Left lung (tissue), 14 donors: ENCODE measurements at places on chromosomes 1 and 21. TPM values are rescaled to one million over a fixed set of nuclear protein-coding genes. Genes with fewer than 3 reads are reported as not detected.
A peak's percentile ranks its signal among the peaks of the same experiment; 100 is the strongest.

- no peak overlapping the region for H3K27ac ChIP-seq
- H3K36me3 ChIP-seq: no peaks in the 10 kb centered on the region
- H3K4me3 ChIP-seq: no peak overlapping the region
- no peaks in the 10 kb centered on the region for H3K4me1 ChIP-seq
Measured at GRCh38 chr1:76881762-76882161, 14.5 kb downstream of the ST6GALNAC5 start.

The ELAPOR1 gene
- 7.3 TPM for polyA plus RNA-seq

DNA sequence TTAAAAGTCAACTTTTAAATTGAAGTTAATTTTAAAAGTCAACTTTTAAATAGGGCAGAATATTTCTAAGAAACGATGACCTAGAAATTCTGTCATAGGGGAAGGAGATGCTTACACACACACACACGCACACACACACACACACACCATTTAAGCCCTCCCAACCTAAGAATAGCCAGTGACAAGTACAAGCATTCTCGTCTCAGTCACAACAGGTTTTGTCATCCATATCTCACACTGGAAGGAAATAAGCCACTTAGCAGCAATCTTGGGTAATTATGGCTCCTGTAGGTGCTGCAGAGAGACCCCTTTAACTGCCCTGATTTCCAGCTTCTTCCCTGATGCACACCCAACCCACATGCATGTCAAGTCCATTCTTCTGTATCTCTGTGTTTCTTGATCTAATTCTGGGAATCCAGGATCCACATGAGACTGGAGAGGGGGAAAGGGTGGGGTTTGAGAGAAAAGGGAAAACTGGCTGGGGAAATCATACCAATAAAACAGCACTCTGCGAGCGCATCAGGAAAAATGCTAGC, 338.1 kb downstream of the PAPPA2 start:
- no peaks in the 10 kb centered on the region for H3K27me3 ChIP-seq
- no peak for DNase-seq
- no peak overlapping the region for H3K4me3 ChIP-seq
- H3K27ac ChIP-seq: no peak overlapping the region
- H3K36me3 ChIP-seq: no peaks in the 10 kb centered on the region
- no peaks in the 10 kb centered on the region for H3K4me1 ChIP-seq

The IGSF9 gene
- 14.5 TPM for polyA plus RNA-seq

The SPRR3 gene
- polyA plus RNA-seq: 0.24 TPM

DNA sequence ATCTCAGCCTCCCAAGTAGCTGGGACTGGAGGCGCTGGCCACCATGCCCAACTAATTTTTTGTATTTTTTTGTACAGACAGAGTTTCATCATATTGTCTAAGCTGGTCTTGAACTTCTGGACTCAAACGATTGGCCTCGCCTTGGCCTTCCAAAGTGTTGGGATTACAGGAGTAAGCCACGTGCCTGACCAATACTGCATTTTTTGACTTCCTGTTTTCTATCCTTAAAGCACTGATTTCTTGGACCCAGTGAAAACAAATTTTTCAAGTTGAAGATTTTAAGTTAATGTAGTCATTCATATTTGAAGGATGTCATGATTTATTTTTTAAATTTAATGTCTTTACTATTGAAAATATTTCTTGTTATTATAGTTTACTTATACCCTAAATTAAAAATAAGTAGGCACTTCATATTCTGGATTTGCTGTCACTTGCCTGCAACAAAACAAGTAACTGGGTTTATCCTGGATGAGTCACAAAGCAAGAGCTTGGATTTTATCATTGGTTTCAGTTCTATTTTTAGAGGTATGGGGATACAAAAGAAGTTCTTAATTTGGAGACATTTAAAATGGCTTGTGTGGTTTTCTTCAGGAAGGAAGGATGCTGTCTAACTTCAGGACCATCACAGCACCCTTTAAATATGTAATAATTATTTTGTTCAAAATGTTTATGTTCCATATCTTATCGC, 2.2 kb upstream of the VPS45 start:
- no peak overlapping the region for H3K4me3 ChIP-seq
- DNase-seq: no peak
- peaks cover 36% of the 10 kb centered on the region for H3K4me1 ChIP-seq
- peaks cover 4% of the 10 kb centered on the region for H3K36me3 ChIP-seq
- H3K27me3 ChIP-seq: no peaks in the 10 kb centered on the region

GRCh38 chr21:35527358-35527757, 478.3 kb upstream of the RUNX1 start:
- DNase-seq: no peak
- H3K27ac ChIP-seq: no peak overlapping the region
- peaks cover 34% of the 10 kb centered on the region for H3K4me1 ChIP-seq
- no peak overlapping the region for H3K4me3 ChIP-seq
- no peaks in the 10 kb centered on the region for H3K27me3 ChIP-seq

DNA sequence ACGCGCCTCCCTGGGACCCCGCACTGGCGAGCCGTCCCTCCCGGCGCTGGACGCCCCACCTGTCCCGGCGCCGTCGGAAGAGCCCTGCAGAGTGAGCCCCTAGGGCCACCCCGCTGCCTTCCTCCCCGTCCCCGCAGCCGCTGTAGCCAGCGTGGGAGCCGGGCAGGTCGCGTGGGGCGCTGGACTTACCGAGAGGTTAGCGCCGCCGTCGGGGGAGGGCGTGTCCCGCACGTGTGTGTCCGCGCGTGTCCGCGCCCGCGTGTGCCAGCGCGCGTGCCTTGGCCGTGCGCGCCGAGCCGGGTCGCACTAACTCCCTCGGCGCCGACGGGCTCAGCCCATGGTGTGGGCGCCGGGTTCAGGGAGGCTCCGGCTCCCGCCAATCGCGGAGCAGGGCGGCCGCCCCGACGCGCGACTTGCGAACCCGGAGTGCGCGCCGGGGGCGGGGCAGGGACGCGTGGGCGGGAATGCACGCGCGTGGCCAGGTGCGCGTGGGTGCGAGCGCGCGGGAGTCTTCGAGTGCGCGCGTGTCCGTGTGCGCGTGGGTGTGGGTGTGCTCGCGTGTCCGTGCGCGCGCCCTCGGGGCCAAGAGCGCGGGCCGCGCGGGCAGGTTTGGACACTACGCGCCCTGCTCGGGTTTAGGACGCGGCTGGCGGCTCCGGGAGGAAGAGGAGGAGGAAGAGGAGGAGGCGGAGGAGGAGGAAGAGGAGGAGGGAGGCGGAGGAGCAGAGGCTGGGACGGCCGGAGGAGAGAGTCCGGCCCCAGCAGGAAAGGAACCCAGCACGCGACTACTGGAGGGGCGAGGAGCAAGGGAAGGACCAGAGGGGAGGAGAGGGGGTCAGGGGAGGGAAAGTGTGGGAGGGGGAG, 145.2 kb upstream of the ETS2 start:
- no peaks in the 10 kb centered on the region for H3K36me3 ChIP-seq
- peaks cover 80% of the 10 kb centered on the region for H3K27me3 ChIP-seq
- no peak overlapping the region for H3K27ac ChIP-seq
- H3K4me1 ChIP-seq: peaks cover 21% of the 10 kb centered on the region

DNA sequence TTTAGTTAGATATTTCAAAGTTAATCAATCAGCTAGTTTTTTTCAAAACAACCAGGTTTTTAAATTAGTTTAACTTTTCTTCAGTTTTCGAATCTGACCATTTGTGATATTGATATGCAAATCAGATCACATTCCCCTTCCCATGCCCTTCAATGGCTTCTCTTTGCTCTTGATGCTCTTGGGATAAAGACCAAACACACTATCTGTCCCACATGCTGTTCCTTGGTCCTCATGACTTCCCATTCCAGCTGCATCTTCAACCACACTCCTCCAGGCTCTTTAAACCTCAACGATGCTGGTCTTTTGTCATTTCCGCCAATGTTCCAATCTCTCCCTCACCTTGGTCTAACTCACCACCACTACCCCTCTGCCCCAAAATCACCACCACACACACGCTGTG, 285.8 kb downstream of the LMX1A start:
- H3K27me3 ChIP-seq: no peaks in the 10 kb centered on the region
- no peak overlapping the region for H3K27ac ChIP-seq
- no peaks in the 10 kb centered on the region for H3K4me1 ChIP-seq
- no peak overlapping the region for H3K4me3 ChIP-seq

DNA sequence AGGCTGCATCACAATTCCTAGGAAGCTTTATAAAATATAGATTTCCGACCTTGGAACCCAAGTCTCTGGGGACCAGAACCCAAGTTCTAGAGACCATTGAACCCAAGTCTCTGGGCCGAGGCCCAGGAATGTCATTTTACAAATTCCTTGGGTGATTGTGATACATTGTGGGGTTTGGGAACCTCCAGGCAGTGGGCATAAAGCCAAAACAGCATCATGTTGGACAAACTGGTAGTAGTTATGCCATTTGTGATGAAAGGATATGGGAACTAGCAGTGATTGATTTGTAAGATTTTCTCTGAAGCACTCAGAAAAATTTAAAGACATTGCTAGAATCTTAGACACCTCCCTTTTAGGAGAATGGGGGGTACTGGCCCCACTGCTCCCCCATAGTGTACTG, 160.2 kb downstream of the HIVEP3 start:
- H3K27ac ChIP-seq: no peak overlapping the region
- H3K27me3 ChIP-seq: no peaks in the 10 kb centered on the region
- DNase-seq: no peak
- peaks cover 19% of the 10 kb centered on the region for H3K4me1 ChIP-seq
- H3K4me3 ChIP-seq: no peak overlapping the region

DNA sequence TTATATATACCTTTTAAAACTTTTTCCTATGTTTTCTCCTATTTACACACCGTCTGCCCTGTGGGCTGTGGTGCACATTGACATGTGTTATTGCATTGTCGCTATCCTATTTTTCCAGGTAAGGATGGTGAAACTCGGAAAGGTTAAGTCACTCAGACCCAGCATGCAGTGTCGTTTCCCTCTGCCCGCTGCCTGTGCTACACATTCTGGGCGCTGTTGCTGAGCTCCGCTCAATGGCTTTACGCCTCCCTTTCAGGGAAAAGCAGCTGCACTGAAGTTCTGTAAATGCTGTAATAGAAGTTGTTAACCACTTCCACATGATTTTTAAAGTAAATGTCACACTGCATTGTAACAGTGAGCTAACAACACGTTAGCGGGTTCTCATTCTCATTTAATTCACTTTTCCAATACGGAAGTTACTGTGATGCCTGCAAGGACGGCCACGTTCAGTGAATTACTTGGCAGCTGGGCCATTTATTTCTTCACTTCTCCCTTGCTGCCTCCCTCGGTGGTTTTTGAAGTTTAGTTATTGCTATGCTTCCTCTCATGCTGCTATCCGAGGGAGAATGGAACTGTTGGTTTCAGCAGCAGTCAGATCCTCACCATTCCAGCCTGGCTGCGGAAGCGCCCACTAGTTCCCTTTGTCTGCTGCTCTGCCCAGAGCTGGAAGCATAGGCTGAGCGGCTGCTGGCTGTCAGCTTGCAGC, 288.7 kb downstream of the SPATA17 start:
- H3K4me3 ChIP-seq: no peak overlapping the region
- H3K36me3 ChIP-seq: no peaks in the 10 kb centered on the region
- H3K4me1 ChIP-seq: no peaks in the 10 kb centered on the region

The HES3 gene
- polyA plus RNA-seq: not detected

DNA sequence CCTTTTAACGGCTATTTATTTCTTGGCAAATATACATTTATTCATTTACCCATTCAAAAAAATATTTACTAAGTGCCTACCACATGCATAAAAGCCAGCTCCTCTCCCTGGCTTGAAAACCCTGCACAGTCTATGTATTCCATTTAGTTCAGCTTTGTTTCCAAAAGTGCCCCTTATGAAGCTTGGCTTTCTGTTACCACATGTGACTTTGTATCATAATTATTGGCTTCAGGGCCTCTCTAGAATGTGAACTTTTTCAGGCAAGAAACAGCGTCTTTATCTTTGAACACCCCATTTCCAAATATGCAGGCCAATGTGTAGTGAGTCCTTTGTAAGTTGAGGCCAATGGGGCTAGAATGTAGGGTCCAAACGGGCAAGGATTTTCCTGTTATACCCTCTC, 69.4 kb downstream of the CACHD1 start:
- H3K4me1 ChIP-seq: peaks cover 18% of the 10 kb centered on the region
- H3K4me3 ChIP-seq: no peak overlapping the region
- H3K27ac ChIP-seq: peak overlapping the region; percentile 67
- H3K27me3 ChIP-seq: no peaks in the 10 kb centered on the region
- no peak for DNase-seq

GRCh38 chr1:216310776-216311175, 112.5 kb downstream of the USH2A start:
- H3K27me3 ChIP-seq: no peaks in the 10 kb centered on the region
- H3K36me3 ChIP-seq: no peaks in the 10 kb centered on the region
- no peak overlapping the region for H3K27ac ChIP-seq
- no peak overlapping the region for H3K4me3 ChIP-seq

DNA sequence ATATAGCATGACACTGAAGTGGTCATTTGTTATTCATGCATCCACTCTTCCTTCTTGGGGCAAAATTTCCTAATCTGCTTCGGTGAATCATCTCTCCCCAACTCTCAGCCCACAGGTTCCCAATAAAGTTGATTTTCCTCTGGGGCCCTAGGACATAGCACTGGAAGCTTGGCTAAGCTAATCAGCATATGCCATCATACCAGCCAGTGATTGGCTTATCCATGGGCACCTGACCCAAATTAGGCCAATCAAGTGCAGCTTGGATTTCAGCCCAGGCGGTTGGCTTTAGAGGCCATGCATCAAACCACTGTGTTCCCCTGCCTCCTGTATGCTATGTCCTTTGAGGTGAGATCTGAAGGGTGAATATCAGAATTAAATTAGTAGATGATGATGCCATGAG, 58.9 kb downstream of the C1orf94 start:
- H3K27ac ChIP-seq: no peak overlapping the region
- no peaks in the 10 kb centered on the region for H3K36me3 ChIP-seq
- peaks cover 4% of the 10 kb centered on the region for H3K27me3 ChIP-seq
- no peak for DNase-seq
- H3K4me1 ChIP-seq: no peaks in the 10 kb centered on the region
- H3K4me3 ChIP-seq: no peak overlapping the region

GRCh38 chr1:31297277-31298247, 730 bp downstream of the ZCCHC17 start:
- DNase-seq: no peak
- peaks cover 42% of the 10 kb centered on the region for H3K4me1 ChIP-seq
- H3K27me3 ChIP-seq: no peaks in the 10 kb centered on the region
- H3K36me3 ChIP-seq: no peaks in the 10 kb centered on the region
